ENCODE measurements at places on chromosomes 1 and 21.

DNA sequence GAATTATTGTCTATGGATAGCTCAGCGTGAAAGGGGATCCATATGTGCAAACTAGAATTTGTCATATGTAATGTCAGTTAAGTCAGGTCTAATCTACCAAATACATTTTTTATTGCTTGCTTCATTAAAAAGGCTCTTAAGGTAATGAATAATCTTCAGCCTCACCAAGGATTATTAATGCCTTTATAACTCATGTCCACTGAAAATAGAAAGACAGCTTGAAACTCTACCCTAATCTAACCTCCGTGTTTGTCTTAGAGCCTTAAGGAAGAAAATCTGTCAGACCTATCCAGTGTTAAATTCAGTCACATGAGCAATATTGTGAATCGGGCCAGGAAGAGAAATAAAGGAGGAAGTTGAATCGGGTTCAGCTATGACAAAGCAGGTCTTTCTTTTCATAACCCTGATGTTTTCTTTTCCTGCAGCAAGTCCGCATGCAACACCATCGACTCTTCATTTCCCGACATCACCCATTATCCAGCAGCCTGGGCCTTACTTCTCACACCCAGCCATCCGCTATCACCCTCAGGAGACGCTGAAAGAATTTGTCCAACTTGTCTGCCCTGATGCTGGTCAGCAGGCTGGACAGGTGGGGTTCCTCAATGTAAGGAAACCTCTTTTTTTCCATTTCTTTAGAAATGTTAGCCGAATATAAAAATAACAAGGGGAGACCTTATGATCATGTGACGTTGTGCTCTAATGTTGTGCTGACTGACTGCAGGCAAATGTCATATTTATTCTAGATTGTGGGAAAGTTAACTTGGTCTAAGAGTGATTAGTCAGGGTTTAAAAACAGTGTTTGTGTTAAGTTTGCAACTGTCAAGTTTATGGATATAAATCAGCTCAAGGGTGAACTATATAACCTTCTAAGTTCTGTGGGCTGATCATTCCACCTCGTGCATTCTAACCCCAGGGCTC is 321.0 kb downstream of the TM2D1 start:
- DNase-seq = no peak

- no peak for DNase-seq
Measured at GRCh38 chr1:118826669-118827068, 161.5 kb downstream of the TBX15 start.

GRCh38 chr1:81004011-81004410 is 796.7 kb upstream of the ADGRL2 start:
- DNase-seq = no peak

DNA sequence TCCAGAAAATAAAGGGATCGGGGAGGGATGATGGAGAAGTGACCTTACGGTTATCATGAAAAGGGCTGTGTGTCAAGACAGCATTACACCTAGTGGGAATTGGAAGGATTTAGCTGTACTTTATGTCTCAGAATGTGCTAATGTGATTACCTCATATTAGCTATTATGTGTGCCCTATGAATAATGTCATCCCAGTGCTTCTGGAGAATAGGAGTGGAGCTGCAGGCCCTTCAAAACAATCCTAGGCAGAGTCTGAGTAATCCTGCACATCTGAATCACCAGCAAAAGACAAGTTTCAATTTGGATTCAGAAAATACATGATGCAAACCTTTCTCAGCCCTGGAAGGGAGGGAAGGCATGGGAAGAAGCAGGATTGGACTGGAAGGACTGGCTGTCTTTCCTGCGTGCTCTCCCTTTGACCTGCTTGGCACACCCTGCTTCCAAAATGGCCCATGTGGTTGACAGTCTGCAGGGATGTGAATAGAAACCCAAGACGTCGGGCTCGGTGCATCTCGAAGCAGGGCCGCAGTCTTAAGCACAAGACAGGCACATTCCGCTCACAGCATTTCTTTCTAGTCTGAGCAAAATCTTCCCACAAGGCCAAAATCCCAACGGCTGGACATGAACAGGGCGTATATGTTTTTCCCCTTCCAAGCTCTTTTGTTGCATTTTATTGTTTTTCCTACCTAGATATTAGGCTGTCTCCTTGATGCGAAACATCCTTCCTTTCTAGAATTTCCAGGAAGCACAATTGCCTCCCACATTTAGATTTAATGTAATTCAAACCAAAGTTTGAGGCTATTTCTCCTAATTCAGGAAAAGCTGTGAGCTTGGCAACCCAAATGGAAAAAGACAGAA is 54.3 kb upstream of the TARBP1 start:
- no peak for DNase-seq

Data from mesenteric fat pad (tissue), 1 donor.